ENCODE measurements at places on chromosomes 1 and 21. TPM values are rescaled to one million over a fixed set of nuclear protein-coding genes. Genes with fewer than 3 reads are reported as not detected.

DNA sequence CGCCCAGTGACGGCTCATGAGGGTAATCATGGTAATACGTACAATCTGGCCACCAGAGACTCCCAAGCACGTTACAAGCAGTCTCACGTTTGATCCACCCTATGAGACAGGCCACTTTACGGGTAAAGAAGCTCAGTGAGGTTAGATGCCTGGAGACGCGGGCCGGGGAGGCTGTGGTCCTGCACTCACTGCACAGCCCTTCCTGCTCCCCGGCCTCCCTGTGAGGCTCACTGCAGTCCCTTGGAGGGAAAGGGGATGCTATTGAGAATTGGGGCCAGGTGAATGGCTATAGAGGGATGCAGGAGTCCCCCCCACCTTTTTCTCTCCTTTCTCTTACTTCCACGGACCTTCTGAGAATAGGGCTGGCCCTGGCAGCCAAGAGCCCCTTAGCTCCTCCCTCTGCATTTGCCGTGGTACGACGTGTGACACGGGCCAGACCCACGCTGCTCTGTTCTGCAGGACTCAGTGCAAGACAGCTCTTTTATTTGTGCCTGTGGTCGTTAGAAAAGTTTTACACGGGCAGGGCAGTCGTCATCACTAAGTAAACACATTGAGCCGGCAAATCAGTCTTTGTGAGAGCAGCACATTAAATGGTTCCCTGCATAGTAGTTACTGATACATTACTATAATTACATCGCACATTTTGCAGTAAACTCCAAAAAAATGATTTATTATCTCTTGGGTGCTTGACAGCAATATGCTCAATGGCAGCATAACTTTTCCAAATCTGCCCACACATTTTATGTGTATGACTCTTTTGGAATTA, 18.8 kb downstream of the KIF26B start:
- no peak for DNase-seq

- no peak for DNase-seq
Measured at GRCh38 chr1:110188035-110188618, 22.0 kb upstream of the KCNC4 start.

DNA sequence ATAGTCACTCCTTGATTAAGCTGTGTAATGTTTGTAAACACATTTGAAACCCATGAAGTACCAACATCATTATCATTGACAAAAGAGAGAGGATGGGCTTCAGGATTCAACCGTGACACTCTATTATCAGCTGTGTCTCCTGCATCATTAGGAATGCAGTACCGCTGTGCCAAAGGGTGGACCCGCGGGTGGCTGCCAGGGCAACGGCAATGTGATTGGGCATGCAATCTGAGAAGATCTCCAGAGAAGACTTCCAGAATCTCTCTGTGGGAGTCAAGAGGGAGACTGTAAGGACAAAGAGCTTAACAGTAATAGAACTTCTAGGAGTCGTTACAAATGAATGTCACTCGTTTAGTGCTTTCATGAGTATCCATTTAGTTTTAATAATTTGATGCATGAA, 97.9 kb downstream of the USH2A start:
- no peak for DNase-seq

DNA sequence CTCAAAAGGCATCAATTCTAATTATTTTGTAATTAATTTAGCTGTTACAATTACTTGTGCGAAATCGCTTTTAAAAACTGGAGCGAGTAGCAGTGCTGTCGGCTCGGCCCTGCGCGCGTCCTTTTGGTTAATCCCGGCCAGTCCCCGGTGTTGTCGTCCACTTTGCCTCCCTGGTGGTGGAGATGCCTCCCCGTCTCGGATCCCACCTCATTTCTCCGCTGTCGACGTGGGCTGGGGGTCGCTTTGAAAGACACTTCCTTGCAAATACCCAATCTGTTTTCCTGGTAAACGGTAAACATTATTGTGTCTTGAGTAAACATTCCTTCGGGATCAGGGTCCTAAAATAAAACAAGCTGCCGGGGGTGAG, 3.7 kb downstream of the FOXD3 start:
- no peak for DNase-seq

DNA sequence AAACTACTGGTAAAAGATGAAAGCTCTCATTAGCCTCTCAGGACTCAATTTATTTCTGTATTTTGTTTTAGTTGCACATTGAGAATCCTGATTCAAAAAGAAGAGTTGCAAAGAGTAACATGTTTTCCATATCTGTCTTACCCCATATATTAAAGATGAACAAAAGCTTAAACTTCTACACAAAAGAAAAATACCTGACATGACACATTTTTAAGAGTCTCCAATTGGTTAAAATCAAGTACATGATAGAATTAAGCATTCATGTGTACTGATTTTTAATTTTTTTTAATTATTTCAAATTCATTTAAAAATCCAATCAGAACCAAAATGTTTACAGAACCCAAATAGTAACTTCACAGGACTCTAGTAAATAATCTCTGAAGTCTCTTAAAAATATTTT, 72.0 kb downstream of the FOXJ3 start:
- DNase-seq, result no peak

DNA sequence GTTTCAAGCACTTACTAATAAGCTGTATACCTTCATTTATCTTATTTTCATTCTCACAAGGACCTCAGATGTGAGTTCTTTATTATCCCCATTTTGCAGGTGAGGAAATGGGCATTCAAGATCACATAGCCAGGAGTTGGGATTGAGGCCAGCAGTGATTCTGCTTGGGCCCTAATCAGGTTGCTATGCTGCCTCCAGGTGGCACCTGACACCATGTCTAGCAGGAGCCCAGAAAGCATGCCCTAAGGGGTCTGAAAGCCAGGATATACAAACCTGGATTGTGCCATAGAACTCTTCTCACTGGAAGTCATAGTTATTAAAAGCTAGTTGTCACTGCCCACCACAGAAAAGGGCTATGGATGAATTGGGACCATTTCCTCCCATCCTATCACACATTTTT, 61.1 kb downstream of the FYB2 start:
- no peak for DNase-seq

DNA sequence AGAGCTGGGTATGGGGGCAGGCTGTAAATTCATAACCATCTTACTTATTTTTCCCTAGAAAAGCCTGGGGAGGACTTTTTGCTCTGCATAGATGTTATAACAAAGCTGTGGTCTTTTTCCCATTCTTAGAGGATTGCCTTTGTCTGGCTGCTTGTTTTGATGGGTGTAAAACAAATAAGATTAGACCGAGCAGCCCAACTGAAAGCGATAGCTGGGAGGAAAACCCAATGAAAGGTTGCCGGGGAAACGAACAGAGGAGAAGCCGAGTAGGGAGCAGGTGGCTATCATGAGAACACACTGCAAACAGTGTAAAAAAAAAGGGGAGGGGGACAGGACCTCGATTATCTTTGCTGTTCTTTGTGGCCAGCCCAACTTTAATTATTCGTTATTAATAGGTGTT, 1.9 kb downstream of the ELAVL4 start:
- DNase-seq, result no peak

- DNase-seq, result no peak
Measured at GRCh38 chr1:201436969-201437368, 15.4 kb upstream of the TNNI1 start.

- no peak for DNase-seq
Measured at GRCh38 chr1:203147376-203147775, 19.9 kb downstream of the ADORA1 start.

- no peak for DNase-seq
Measured at GRCh38 chr1:20399196-20399595, 86.8 kb downstream of the CAMK2N1 start.

GRCh38 chr1:203693721-203694120, 67.1 kb downstream of the ATP2B4 start:
- no peak for DNase-seq

GRCh38 chr1:225654277-225654597, 1.3 kb upstream of the ENAH start:
- DNase-seq, result no peak

GRCh38 chr1:78432016-78432415, 58.8 kb upstream of the PTGFR start:
- no peak for DNase-seq

- DNase-seq, result no peak
Measured at GRCh38 chr1:98991127-98992012, 13.3 kb downstream of the PLPPR5 start.

GRCh38 chr21:27306206-27306605, 339.3 kb upstream of the ADAMTS5 start:
- DNase-seq, result no peak

- DNase-seq, result no peak
Measured at GRCh38 chr1:80629304-80629837, 1171.4 kb upstream of the ADGRL2 start.

GRCh38 chr1:28233264-28233606, 406 bp upstream of the DNAJC8 start:
- DNase-seq, result no peak

DNA sequence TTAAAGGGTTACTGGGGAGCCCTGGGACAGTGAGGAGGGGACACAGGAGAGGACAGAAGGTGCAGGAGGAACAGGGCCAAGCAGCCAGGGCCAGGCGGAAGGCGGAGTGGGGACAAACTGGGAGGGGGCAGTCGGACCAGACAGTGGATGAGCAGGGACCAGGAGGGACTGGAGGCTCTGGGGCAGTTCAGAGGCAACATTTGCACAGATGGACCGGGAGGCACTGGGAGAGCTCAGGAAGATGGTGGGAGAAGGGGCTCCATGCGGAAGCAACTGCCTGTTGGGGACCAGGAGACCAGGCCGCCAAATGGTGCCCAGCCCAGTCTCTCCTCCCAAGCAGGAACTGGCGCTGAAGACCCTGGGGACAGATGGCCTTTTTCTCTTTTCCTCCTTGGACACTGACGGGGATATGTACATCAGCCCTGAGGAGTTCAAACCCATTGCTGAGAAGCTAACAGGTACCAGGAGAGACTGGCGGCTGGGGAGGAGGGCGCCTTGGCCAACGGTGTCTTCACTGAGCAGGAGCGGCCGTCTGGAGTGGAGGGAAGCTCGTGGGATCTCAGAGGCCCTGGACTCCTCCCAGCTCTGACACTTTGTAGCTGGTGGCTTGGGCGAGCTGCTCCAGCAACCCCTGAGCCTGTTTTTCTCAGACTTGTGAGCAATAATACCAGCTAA, 847 bp downstream of the SELENON start:
- DNase-seq, result no peak

DNA sequence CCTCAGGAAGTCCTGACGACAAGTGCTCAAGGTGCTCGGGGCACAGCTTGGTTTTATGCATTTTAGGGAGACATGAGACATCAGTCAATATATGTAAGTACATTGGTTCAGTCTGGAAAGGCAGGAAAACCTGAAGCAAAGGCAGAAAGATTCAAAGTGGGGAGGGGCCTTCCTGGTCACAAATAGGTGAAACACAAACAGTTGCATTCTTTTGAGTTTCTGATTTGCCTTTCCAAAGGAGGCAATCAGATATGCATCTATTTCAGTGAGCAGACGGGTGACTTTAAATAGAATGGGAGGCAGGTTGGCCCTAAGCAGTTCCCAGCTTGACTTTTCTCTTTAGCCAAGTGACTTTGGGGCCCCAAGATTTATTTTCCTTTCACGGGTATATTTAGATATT, 8.9 kb upstream of the RNF187 start:
- DNase-seq, result peak; percentile 27

- no peak for DNase-seq
Measured at GRCh38 chr1:60886793-60887331, 195.5 kb upstream of the NFIA start.

- no peak for DNase-seq
Measured at GRCh38 chr1:95408507-95409136, 174.6 kb downstream of the RWDD3 start.

DNA sequence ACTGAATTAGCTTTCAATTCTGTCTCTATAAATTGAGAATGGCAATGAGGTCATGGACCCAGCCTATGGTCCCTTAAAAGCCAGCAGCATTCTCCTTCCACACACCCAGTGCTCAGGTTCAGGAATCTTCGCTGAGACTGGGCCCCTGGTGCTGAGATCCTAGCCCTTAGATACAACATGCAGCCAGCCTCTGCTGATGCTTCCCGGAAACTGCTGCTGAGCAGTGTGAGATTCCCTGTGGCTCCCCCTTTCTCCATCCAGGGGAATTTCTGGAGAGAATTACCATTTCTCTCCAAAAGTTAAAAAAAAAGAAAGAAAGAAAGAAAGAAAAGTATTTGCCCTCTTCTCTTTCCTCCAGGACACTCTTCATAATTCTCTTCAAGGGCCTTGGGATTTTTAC, 31.7 kb upstream of the RALGPS2 start:
- no peak for DNase-seq

DNA sequence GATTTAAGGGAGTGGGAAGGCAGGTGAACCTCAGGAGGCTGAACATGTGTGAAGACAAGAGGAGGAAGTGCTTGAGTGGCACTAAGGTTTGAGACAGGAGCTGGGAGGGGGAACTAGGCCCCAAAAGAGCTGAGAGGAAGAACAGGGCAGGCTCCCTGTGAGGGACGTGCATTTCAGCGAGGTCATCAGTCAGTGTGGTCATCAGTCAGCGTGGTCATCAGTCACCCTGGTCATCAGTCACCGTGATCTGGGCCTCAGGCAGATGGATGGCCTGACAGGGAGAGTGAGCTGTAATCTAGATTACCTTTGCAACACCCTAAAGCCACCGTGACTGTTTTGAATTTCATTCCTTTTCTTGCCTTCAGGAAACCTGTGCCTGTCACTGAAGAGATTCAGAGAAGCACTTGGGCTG, 29.1 kb downstream of the VTCN1 start:
- no peak for DNase-seq

GRCh38 chr21:46639489-46640386, 4.3 kb downstream of the PRMT2 start:
- no peak for DNase-seq

DNA sequence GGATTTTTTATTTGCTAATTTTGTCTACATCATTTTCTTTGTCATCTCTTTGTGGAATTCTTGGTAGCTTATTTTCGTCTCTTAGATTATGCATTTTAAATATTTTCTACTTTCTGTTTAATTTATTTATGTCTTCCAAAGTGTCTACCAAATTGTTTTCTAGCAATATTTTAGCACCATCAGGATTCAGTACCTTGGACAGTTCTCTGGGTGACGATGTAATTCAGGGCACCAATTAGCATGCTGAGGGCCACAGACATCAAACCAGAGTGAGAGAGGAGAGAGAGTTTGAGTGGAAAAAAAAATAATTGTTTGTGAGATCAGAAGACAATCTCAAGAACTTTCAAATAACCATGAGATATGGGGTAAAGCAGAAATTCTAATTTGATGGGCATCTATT, 169.8 kb upstream of the CXADR start:
- no peak for DNase-seq

GRCh38 chr1:34684266-34684665, 70.6 kb upstream of the GJB5 start:
- no peak for DNase-seq

GRCh38 chr1:201714542-201715329, 114.2 kb upstream of the IPO9 start:
- no peak for DNase-seq

- DNase-seq, result no peak
Measured at GRCh38 chr1:8230292-8230621, 87.7 kb upstream of the SLC45A1 start.

The IL10 gene
- total RNA-seq, result 0.43 TPM

The TSPAN2 gene
- 3.3 TPM for total RNA-seq

The OPTC gene
- not detected for total RNA-seq

The TDRD5 gene
- total RNA-seq, result not detected

The PGLYRP3 gene
- total RNA-seq, result not detected

The PDC gene
- not detected for total RNA-seq

The FCER1G gene
- total RNA-seq, result 11.4 TPM

The PLPPR4 gene
- 1.0 TPM for total RNA-seq

The CHI3L2 gene
- 0.57 TPM for total RNA-seq

The CELA2A gene
- total RNA-seq, result not detected

The RAD54L gene
- total RNA-seq, result 0.97 TPM

The BATF3 gene
- 1.9 TPM for total RNA-seq

The DEPDC1 gene
- 0.19 TPM for total RNA-seq

The C1orf167 gene
- 2.3 TPM for total RNA-seq

The CELA3A gene
- total RNA-seq, result not detected

The LIPI gene
- total RNA-seq, result not detected

The ACAP3 gene
- total RNA-seq, result 60.8 TPM

The DDX59 gene
- total RNA-seq, result 17.3 TPM
